Pons (tissue), 1 donor: ENCODE measurements at places on chromosomes 7 and 10.
A peak's percentile ranks its signal among the peaks of the same experiment; 100 is the strongest.

- no peak for DNase-seq
Measured at GRCh38 chr10:93461109-93461806, 20.9 kb downstream of the MYOF start.

GRCh38 chr10:106479636-106480035 lies 684.9 kb downstream of the SORCS1 start:
- no peak for DNase-seq

DNA sequence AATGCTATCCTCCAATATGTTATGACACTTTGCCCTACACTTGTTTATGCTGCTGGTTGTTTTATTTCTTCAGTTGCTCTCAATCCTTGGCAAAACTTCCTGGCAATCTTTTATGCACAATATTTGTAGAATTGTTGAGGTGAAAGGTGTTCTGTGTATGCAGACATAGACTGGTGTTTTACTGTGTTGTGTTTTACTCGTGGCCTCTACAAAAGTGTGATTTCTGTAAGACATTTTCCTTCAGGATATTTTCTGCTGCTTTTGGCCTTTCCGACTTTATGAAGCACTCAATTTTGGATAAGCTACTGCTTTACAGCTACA lies 21.8 kb downstream of the GLCCI1 start:
- DNase-seq: no peak

DNA sequence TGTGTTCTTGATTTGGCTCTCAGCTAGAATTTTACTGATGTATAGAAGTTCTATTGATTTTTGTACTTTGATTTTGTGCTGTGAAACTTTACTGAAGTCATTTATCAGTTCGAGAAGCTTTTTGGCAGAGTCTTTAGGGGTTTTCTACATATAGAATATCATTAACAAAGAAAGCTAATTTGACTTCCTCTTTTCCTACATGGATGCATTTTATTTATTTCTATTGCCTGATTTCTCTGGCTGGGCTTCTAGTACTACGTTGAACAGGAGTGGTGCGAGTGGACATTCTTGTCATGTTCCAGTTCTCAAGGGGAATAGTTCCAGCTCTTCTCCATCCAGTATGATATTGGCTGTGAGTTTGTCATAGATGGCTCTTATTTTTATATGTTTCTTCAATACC lies 65.4 kb downstream of the RNF133 start:
- no peak for DNase-seq

DNA sequence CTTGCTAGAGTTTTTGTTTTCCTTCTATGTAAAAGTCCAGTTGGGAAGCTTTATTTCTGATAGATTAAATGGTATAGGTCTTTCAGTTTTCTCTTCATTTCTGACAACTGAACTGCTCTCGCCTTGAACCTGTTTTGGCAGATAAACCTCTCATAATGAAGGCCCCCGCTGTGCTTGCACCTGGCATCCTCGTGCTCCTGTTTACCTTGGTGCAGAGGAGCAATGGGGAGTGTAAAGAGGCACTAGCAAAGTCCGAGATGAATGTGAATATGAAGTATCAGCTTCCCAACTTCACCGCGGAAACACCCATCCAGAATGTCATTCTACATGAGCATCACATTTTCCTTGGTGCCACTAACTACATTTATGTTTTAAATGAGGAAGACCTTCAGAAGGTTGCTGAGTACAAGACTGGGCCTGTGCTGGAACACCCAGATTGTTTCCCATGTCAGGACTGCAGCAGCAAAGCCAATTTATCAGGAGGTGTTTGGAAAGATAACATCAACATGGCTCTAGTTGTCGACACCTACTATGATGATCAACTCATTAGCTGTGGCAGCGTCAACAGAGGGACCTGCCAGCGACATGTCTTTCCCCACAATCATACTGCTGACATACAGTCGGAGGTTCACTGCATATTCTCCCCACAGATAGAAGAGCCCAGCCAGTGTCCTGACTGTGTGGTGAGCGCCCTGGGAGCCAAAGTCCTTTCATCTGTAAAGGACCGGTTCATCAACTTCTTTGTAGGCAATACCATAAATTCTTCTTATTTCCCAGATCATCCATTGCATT lies 27.1 kb downstream of the MET start:
- DNase-seq: no peak

GRCh38 chr7:123771846-123772245 lies 23.0 kb upstream of the WASL start:
- no peak for DNase-seq

GRCh38 chr10:104339469-104340110 lies 1.3 kb upstream of the ITPRIP start:
- peak; percentile 68 for DNase-seq

DNA sequence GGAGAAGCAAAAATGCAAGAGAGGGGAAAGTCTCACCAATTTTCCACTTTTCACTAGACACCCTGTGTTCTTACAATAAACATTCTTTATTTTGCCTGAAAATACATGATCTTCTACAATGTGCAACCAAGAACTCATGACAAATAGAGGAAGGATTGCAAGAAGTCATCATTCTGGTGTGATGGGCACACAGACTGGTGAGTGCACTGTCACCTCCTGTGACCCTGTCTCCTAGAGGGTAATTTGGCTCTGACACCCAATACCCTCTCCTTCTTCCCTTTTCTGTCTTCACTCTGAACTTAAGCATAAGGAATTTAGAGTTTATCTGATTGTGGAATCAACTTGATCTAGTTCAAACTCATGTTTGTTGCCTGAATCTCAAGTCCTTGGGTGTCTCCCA lies 153.7 kb downstream of the SH2D4B start:
- DNase-seq: no peak

- no peak for DNase-seq
Measured at GRCh38 chr10:11797847-11798633, 25.1 kb upstream of the PROSER2 start.

DNA sequence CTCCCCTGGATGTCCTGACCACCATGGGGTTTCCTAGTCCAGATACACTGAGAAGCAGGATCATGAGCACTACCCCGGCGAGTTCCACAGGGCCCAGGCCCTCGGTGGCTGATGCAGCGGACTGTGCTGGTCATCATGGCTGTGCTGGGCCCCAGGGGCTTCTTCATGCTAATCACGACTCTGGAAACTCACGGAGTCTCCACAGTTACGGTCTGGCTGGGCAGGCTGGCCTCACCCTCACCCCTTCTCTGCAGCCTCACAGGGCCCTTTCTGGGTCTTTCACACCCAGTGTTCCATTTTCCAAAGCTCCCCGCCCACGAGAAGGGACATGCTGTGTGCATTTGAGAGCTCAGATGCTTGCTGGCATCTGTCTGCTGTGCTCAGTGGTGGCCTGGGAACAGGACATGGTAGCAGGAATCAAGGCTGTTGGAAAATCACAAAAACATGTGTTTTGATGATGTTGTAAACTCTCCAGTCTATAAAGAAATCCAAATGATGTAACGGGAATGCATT lies 119.0 kb downstream of the PTPN20 start:
- DNase-seq: no peak

- no peak for DNase-seq
Measured at GRCh38 chr10:15879663-15880062, 19.4 kb upstream of the MINDY3 start.

DNA sequence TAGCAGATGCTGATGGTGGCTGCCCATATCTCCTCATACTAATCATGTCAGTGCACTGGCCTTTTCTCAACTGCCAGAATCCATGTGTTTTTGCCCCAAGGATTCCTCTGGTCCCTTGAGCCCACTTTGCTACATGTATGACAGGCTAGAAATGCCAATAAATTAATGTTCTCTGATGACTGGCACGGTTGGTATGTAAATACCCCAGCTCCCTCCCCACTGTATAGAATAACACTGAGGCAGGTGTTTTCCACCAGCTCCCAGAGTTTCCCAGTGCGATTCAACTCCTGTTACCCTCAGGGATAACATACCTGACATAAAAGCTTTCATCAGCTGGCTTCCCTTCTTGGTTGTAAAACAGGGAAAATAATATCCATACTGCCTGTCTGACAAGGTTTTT lies 9.0 kb upstream of the PLEKHS1 start:
- no peak for DNase-seq
